Nephron progenitor cell (in vitro differentiated cells): ENCODE measurements at places on chromosomes 7 and 10.

DNA sequence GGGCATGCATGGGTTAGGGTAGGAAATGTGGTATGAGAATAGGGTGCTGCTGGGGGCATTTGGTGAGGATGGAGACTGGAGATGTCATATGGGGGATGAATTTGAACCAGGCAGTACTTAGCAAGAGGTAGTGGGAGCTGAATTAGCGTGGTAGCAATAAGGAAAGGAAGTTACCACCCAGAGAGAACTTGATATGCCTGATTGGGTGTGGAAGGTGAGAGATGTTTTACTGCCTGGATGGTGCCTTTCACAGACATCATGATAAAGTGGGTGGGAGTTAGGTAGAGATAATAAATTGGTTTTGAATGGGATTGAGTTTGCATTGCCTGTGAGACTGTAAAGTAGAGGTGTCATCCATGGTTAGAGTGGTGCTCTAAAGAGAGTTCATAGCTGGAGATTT is 46.7 kb downstream of the TRIM24 start:
- H3K4me1 ChIP-seq: peaks cover 6% of the 10 kb centered on the region

DNA sequence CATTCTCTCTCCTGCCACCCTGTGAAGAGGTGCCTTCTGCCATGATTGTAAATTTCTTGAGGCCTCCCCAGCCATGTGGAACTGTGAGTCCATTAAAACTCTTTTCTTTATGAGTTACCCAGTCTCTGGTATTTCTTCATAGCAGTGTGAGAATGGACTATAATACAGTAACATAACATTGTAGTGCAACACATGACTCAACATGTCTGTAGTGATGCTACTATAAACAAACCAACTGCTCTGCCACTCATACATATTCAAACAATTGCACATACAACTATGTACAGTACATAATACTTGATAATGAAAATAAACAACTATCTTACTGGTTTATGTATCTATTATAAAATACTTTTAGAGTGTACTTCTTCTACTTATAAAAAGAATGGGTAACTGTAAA is 7.1 kb downstream of the ATOH7 start:
- DNase-seq: no peak
- H3K36me3 ChIP-seq: no peaks in the 10 kb centered on the region

DNA sequence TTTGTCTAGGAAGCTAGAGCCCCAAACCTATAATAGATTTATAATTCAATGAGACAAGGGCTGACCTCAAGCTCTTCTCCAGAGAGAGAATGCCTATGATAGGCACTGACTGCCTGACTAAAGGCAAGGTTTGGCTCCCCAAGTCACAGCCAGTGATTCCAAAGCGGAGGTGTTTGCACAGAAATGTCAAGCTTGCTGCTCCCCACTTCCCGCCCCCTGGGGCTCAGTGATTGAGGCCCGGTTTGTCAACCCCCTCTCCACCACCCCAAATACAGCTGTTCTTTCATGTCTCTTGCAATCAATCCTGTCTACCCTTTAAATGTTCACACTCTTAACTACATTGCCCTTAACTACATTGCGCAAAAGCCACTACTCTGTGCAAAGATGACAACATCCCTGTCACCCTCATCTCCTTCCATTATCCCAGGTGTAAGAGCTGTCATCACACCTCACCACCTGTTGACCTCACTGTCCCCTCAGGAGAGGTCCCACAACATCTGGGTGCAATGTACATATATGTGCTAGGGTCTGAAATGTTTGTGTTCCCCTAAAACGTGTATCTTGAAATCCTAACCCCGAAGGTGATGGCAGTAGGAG is 58.0 kb downstream of the NUDCD3 start:
- DNase-seq: no peak
- no peaks in the 10 kb centered on the region for H3K27me3 ChIP-seq
- no peaks in the 10 kb centered on the region for H3K4me1 ChIP-seq
- H3K4me3 ChIP-seq: no peak overlapping the region

GRCh38 chr10:8050556-8051108 is 3.9 kb upstream of the GATA3 start:
- no peak overlapping the region for H3K27ac ChIP-seq
- H3K27me3 ChIP-seq: peaks cover 96% of the 10 kb centered on the region
- peak overlapping the region; percentile 78 for H3K4me3 ChIP-seq
- no peaks in the 10 kb centered on the region for H3K36me3 ChIP-seq
